ENCODE measurements at places on chromosomes 7 and 10.

DNA sequence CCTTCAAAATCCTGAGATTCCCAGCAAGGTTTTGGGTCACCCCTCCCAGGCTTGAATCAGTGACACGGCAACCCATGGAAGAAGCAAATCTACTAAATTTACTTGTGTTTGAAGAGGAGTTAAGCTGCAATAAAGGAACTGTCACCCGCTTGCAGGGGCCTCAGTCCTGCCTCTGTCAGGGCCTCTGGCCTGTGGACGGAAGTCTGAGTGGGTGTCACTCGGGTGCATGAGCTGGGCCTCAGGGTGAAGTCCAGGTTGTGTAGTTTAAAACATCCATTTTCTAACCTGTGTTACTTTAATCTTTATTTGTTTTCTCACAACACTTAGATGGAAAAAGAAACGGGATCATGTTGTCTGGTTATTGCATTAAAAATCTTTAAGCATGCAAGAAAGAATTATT is 234.9 kb downstream of the ADARB2 start:
- DNase-seq, result no peak

DNA sequence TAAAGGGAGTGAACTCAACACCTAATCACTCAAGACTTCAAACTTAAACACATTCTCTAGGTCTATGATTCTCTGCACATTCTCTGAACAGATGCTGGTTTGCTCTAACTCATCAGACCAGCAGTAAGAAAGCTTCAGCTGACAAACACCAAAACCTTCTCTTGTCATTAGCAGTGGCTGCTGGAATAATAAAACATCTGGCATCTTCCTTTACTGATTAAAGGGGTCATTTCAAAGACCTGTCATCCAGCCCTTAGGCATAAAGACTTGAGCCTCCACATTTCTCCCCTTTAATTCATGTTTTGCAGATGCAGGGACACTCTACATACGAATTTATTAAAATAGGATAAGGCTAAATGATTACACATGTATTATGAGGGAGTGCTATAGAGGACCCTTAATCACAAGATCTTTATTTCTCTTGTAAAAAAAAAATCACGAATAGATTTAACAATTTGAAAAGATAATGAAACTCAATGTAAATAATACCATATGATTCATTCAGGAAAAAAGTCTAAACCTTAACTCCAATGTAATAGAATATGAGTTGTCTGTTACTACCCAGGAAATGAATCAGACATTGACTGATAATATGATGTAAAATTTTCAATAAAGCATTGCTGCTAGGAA is 152.4 kb upstream of the GNAI1 start:
- DNase-seq, result peak; percentile 36

GRCh38 chr7:38463277-38464225 is 167.6 kb downstream of the AMPH start:
- DNase-seq, result peak; percentile 43

DNA sequence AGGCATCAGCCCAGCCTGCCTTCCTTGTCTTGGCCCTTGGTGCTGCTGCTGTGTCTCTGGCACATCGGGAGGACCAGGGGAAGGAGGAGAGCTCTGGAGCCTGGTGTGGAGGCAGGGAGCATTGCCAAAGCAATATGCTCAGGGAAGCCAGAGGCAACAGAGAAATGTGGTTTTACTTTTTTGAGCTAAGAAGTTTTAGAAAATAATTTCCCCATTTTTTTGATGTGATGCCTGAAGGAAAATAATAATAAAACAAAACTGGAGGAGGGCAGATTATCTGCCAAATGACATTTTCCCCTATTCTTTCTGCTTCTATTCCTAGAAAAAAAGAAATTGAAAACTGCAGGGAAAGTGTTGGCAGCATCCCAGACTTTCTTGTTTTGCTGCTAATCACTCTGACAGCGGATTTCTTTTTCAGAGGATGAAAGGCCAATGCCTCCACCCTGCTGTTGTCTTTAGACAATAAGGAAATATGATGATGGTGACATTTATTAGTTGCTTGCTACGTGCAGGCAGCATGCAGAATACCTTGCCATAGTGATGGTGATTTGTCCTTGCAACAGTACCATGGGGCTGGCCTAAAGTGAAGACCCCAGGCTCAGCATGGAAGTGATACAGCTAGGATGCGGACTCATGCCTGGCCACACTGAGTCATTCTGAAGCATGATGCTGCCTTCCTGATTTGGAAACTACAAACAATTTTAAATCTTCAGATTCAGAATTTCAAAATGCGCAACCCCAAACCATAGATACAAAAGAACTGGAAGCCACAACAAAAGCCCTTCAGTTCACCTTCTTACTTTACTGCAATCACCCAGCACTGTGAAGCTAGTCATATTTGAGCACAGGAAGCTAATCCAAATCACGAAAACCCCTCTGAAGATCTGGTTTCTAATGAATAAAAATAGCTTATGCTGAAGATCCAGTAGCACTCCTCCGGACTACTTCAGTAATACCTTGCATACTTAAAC is 260.2 kb upstream of the TMEM72 start:
- peak; percentile 53 for DNase-seq

DNA sequence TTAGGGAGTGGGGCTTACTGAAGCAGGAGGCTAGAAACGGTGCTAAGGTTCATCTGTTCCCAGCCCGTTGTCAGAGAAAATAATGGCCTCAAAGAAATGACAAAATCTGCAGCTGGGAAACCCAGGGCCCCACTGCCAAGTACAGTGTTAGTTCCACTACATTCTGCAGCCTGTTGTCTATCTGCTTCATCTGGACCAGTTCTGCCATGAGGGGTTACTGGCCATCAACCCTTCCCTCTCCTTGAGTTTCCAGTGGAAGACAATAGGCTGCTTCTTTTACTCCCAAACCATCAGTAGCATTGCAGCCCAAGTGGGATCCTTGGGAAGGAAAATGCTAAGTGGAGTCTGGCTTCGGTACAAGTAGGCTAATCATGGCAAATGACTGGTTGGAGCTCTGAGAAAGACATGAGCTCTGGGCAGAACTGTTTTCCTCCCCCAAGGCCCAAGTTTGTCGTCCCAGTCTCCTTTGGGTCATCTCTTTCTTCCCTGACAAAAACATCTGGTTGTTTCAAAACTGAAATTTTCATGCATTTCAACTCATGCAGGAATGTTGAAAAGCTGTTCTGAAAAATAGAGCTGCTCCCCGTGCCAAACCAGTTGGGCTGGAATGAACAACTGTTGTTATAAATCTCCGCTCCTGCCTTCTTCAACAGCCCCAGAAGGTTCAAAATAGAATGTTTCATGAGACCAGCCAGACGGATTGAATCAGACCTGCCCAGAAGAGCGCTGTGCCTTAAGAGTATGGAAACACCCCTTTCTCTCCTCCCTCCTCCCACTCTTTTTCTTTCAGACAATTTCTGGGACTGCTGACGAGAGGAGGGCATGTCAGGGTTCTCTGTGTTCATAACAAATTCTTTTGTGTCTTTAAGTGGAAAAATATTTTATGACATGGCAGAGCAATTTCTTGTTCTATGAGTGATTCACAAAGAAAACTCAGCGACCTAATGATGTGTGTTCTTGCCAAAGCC is 116.6 kb downstream of the RAB18 start:
- DNase-seq, result peak; percentile 47

DNA sequence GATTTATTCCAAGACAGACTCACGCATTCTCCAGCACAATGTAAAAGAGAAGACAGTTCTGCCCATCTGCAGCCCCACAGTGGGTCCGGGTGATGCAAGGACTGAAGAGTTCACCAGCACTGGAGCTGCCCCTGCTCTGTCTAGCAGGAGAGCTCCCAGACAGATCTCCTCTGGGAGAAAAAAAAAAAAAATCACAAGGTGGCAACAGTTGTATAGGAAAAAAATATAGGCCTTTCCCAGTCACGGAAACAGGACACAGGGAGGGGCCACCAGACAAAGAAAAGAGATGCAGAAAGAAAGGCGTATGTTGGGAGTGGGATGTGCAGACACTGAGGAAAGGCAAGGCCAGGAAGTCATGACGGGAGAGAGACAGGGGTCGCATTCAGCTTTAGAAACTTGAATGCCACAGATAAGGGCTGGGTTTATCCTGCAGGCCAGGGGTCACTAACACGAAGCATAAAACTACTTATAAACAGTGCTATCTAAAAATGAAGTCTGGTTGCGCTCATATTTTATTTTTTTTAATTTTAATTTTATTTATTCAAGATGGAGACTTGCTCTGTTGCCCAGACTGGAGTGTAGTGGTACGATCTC is 54.1 kb downstream of the FAM171A1 start:
- DNase-seq, result no peak

DNA sequence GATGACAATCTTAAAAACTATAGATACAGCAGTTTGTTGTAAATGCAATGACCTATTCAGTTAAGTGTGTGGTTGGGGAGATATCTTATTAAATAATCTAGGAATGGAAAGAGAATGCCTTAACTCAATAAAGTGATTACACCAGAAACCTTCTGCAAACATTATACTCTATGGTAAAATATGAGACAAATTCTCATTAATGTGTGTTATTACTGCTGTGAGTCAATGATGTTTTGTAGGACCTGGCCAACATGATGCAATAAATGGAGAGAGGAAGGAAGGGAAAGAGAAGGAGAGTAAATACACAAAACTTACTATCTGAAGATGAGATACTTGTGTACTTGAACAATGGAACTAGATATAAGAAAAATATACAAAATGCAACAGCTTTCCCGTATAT is 25.1 kb downstream of the MKX start:
- DNase-seq, result no peak

GRCh38 chr10:51447119-51447518 is 252.3 kb downstream of the CSTF2T start:
- no peak for DNase-seq

GRCh38 chr7:98808751-98809460 is 60.9 kb downstream of the TMEM130 start:
- DNase-seq, result no peak

DNA sequence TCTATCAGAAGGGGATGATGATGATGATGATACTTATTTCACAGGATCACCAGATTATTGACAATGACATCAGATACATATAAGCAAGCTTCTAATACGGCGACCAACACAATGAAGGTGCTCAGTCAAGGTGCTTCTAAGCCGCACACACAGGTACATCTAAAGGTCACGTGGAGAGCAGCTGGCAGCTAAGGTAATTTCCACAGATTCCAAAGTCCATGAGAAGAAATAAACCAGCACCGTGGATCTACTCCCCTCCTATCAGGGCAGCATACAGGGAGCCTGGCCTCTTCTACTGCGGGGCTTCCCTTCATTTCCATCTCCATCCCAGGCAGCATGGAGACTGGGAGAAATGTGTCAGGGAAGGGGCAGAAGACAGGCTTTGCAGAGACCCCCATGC is 37.5 kb downstream of the DENND11 start:
- no peak for DNase-seq

DNA sequence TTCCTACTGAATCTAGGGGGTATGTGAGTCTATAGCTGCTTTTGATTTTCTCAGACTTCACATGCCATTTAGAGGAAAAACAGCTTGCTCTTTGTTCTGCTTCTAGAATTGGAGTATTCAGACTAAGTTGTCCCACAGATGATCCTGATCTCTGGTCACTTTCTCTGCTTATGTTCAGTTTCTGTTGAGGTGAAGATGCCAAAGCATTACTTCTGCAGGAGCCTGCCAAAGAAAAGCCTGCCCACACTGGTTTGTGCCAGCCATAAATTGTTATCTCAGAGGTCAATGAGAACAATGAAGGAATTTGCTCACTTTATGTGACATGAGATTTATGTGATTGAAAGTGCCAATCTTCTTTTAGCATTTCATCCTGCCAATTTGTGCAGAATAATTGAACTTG is 163.6 kb downstream of the CDK14 start:
- DNase-seq, result no peak

DNA sequence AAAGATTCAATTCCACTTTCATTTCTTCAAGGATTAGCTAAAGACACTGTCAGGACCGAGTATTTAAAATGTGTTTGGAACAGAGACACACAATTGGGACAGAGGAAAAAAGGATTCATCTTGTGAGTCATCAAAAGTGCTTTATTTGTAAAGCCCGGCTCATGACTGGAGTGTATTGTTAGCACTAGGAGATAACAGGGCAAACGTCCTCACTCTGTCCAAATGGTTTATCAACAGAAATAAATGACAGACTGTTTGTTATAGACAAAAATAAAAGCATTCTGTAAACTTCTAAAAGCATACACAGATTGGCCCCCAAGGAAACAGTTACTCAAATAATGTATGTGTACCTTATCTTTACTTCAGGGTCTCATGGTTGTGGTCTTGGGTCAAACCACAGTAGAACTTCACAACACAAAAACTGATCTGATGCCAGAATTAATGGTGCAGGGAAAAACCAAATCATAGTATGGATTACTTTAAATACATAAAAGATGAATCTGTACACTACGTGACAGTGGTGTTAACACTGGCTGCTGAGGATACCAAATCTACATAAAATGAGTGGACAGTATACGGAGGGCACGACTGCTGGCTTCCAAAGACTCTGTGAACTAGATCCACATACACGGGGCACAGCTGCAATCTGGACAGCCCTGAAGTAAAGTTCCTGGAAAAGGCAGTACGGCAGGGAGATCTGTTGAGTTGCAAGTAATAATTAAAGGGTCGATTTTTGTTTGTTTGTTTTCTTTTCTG is 179.4 kb downstream of the PIP4K2A start:
- peak; percentile 56 for DNase-seq

DNA sequence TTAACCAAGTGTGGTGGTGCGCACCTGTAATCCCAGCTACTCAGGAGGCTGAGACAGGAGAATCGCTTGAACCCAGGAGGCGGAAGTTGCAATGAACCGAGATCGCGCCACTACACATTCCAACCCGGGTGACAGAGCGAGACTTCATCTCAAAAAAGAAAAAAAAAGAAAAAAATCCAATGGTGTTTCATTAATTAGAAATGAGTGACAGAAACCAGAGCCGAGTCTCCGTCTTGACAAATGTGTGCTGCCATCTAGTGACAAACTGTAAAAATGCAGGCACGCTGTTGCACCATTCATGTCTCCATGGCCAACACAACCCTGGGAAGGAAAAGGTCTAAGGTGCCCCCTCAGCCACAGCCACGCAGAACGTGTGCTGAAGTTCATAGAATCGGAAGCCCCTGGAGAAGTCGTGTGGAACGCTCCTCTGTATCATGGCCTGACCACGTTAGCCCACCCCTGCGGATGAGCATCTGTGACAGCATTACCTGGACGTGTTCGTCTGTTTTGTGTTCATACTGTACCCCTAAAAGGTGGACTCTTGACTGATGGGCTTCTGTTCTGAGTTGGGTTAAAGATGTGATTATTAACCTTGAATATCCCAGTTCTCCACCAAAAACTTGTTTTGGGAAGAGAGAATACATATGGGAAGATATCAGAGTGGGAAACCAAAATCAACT is 94.9 kb downstream of the LYZL2 start:
- DNase-seq, result peak; percentile 86

- no peak for DNase-seq
Observed at GRCh38 chr7:66205741-66206090, 582 bp downstream of the TPST1 start.

GRCh38 chr7:95950698-95951097 is 178.3 kb downstream of the DYNC1I1 start:
- DNase-seq, result no peak

Data from fibroblast of the aortic adventitia (primary cell).